ENCODE measurements at places on chromosomes 16 and 17.

- peak; percentile 86 for DNase-seq
Measured at GRCh38 chr17:30950669-30951399, 20.0 kb upstream of the RNF135 start.

GRCh38 chr16:83300326-83300725, 507.5 kb upstream of the HSBP1 start:
- DNase-seq, result no peak

- DNase-seq, result no peak
Measured at GRCh38 chr16:83059237-83059636, 432.5 kb downstream of the CDH13 start.

- peak; percentile 76 for DNase-seq
Measured at GRCh38 chr17:7177191-7177953, 1.8 kb downstream of the ASGR1 start.

DNA sequence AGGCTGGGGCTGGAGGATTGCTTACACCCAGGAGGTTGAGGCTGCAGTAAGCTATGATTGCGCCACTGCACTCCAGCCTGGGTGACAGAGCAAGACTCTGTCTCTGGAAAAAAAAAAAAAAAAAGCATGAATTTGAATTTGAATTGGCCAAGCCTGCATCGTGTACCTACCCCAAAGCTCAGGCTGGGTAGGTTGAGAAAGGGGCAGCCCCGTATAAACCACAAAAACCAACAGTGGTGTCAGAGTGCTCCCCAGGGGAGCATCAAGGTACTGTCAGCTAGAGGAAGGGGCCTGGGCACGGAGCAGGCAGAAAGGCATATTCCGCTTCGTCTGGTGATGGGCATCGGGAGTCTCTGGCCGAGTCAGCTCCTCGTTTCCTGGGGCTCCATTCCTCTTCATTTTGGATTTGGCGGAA, 40.9 kb downstream of the RAP1GAP2 start:
- DNase-seq, result no peak

DNA sequence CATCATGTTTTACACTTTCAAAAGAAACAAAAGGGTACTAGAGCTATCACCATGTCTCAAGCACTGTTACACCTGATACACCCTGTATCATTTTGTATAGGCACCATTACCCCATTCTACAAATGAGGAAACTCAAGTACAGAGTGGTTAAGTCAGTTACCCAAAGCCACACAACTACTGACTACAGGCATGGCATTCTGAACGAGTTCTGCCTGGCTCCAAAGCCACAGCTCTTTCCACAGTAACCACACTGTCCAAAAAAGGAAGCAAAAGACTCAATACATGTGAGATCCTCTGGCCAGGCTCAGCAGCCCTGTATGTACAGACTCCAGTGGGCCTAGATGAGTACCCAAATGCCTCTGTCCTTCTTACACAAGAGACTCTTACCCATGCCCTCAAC, 4.7 kb downstream of the DYNC1LI2 start:
- DNase-seq, result no peak

DNA sequence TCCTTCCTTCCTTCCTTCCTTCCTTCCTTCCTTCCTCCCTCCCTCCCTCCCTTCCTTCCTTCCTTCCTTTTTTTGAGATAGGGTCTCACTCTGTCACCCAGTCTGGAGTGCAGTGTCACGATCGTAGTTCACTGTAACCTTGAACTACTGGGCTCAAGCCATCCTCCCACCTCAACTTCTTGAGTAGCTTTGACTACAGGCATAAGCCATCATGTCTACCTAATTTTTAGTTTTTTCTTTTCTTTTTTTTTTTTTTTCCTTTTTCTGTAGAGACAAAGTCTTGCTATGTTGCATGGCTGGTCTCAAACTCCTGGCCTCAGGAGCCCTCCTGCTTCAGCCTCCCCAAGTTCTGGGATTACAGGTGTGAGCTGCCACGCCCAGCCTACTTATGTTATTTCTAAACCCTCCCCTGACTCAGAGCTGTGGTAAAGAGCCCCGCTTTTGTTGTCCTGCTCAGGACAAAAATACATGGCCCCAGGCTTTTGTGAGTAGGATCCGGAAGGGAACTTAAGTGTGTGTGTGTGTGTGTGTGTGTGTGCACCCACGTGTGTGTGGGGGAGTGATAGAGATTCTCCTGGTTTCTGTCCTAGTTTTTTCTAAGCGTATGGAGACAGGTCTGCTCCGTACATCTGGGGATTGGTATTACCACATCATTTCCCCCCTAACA, 67.1 kb downstream of the PRKCB start:
- DNase-seq, result no peak

GRCh38 chr16:660132-660458, 7.8 kb upstream of the RHOT2 start:
- DNase-seq, result no peak

- DNase-seq, result no peak
Measured at GRCh38 chr16:79316004-79316458, 284.5 kb downstream of the MAF start.

- DNase-seq, result peak; percentile 97
Measured at GRCh38 chr17:17839791-17840707, 3.3 kb upstream of the SREBF1 start.

- DNase-seq, result no peak
Measured at GRCh38 chr17:75263055-75263454, 1.4 kb downstream of the MRPS7 start.

GRCh38 chr17:71633391-71633849, 487.4 kb upstream of the SOX9 start:
- no peak for DNase-seq

DNA sequence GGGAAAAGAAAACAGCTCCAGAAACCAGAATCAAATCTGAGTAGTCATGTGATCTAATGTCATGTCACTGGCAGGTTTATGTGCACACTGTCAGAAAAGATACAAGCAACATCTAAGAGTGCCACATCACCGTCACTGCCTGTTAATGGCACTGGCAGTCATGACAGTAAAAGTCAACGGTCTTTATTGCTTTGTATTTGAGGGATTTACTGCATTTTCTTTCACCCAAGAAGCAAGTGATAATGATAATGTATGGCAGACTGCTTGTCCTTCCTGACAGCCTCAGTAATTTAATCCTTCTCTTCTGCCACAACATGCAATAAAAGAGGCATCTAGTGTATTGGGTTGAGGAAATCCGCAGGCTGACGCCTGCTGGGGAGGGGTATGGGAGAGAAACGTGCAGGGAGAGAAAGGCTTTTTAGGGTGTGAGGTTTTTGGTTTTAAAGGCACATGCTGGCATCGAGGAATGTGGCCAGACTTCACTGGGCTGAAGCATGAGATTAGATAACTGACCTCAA, 92.4 kb downstream of the RPGRIP1L start:
- DNase-seq, result no peak

DNA sequence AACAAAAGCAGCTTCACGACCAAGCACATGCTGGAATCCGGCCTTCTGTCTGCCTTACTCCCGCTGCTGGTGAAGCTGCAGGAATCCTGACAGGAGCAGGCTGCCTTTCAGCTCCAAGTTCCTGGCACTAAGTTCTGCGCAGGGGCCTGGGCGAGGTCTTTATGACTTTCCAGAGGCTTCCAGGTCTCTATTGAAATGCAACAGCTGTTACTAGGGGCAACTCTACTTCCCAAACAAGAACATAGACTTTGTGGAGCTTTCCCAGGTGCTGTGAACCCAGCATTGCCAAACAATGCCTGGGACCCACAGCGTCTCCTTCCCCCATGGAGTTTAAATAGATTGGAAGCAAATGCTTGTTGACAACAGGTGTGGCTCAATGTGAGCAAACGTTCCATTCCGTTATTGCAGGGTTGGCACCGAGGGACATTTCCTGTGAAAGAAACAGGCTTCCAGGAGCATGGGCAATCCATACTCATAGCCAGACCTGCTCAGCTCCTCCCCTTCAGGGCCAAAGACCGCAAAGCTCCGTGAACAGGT, 156.0 kb downstream of the CDH13 start:
- peak; percentile 72 for DNase-seq

DNA sequence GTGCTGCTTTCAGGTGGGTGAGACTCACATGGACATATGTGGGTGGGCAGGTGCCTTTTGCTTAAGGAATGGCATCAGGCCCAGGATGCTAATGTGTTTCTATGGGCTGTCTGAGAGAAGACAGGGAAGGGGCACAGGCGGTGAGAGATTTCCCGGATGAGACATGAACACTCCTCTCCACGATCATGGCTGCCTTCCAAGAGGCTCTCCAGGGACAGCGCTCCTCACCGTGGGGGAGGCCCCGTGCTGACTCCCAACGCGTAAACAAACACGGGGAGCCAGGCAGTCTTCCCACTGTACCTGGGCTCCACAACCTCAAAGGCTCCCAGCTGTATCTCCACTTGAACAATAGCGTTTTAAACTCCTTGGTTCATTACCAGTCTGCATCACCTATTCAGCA, 42.8 kb downstream of the CDK5R1 start:
- no peak for DNase-seq

- no peak for DNase-seq
Measured at GRCh38 chr16:81516478-81517149, 72.0 kb downstream of the CMIP start.

- no peak for DNase-seq
Measured at GRCh38 chr16:85607321-85607765, 5.8 kb upstream of the GSE1 start.
